ENCODE measurements at places on chromosomes 16 and 17. TPM values are rescaled to one million over a fixed set of nuclear protein-coding genes. Genes with fewer than 3 reads are reported as not detected.

IL17C gene
- total RNA-seq: 0.25 TPM

UNC13D gene
- 206 TPM for total RNA-seq

NGFR gene
- 0.16 TPM for total RNA-seq

TMEM235 gene
- not detected for total RNA-seq

SOX9 gene
- total RNA-seq: not detected

KCNJ18 gene
- total RNA-seq: not detected

B4GALNT2 gene
- total RNA-seq: not detected

KRTAP3-1 gene
- total RNA-seq: not detected

MCRIP2 gene
- total RNA-seq: 32.0 TPM

TBC1D3E gene
- not detected for total RNA-seq

B3GNT9 gene
- total RNA-seq: 8.3 TPM

ATP2A3 gene
- 306 TPM for total RNA-seq

GP1BA gene
- total RNA-seq: not detected

Data from T-helper 2 cell treated with Interferon-gamma antibody and Interleukin-4, amounts not matched to agents 100 ng/mL and 5 ng/mL, for 36 hours (primary cell).